Keratinocyte (primary cell): ENCODE measurements at places on chromosomes 7 and 10. TPM values are rescaled to one million over a fixed set of nuclear protein-coding genes. Genes with fewer than 3 reads are reported as not detected.

DNA sequence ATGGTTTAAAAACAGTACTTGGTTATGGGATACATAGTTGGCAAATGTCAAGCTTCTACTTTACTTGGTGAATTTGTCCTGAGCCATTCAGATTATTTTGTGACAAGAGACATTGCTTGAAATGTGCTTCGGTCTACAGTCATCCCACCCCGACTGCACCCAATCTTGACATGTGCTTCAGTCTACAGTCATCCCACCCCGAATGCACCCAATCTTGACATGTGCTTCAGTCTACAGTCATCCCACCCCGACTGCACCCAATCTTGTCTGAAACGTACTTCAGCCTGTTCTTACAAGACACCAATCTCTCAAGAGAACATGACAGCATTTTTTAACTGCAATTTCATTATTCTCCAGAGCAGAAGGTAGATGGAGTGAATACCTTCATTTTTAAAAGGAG is 47.8 kb downstream of the PRKCQ start:
- H3K36me3 ChIP-seq = no peaks in the 10 kb centered on the region
- no peak overlapping the region for H3K27ac ChIP-seq
- H3K4me1 ChIP-seq = peaks cover 7% of the 10 kb centered on the region
- no peaks in the 10 kb centered on the region for H3K27me3 ChIP-seq

DNA sequence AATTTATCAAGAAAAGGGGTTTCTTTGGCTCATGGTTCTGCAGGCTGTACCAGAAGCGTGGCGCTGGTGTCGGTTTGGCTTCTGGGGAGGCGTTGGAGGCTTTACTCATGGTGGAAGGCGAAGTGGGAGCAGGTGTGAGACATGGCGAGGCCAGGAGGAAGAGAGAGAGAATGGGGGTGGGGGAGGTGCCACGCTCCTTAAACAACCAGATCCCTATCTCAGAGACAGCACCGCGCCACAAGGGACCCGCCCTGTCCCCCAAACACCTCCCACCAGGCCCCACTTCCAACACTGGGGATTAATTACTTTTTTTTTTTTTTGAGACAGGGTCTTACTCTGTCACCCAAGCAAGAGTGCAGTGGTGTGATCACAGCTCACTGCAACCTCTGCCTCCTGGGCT is 18.0 kb upstream of the SH2B2 start:
- no peak for DNase-seq
- H3K4me1 ChIP-seq = peaks cover 4% of the 10 kb centered on the region

GRCh38 chr7:156614434-156615264 is 25.9 kb upstream of the RNF32 start:
- peaks cover 21% of the 10 kb centered on the region for H3K27me3 ChIP-seq
- no peaks in the 10 kb centered on the region for H3K4me1 ChIP-seq
- no peak overlapping the region for H3K27ac ChIP-seq
- H3K36me3 ChIP-seq = no peaks in the 10 kb centered on the region
- no peak overlapping the region for H3K4me3 ChIP-seq
- DNase-seq = no peak

GRCh38 chr7:98288064-98288823 is 6.8 kb downstream of the BRI3 start:
- no peaks in the 10 kb centered on the region for H3K27me3 ChIP-seq
- peaks cover 30% of the 10 kb centered on the region for H3K36me3 ChIP-seq
- peaks cover 52% of the 10 kb centered on the region for H3K4me1 ChIP-seq
- DNase-seq = no peak

Gene MBL2
- not detected in 3 replicates for polyA plus RNA-seq

Gene ZPBP
- polyA plus RNA-seq = not detected in 3 replicates

Gene LIPN
- polyA plus RNA-seq = 0.20 to 0.30 TPM in 2 of 3 replicates, not detected in the other
